ENCODE measurements at places on chromosomes 1 and 21.

DNA sequence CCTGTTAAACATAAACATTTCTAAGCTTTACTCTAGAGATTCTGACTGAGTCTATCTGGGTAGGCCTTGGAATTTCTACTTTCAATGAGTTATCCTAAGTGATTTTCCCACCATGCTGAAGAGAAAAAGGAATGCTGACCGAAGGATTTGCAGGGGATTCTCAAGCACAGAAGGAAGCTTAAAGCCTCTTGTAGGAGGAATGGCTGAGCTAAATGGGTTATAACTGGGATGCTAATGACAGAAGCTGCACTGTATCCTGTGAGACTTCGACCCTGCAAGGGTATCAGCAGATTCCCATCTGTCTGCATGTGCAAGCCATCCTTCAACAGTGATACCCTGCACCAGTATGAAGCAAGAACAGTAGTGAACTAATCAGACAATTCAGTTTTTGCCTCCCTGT lies 35.4 kb downstream of the SLC35D1 start:
- no peak for DNase-seq

DNA sequence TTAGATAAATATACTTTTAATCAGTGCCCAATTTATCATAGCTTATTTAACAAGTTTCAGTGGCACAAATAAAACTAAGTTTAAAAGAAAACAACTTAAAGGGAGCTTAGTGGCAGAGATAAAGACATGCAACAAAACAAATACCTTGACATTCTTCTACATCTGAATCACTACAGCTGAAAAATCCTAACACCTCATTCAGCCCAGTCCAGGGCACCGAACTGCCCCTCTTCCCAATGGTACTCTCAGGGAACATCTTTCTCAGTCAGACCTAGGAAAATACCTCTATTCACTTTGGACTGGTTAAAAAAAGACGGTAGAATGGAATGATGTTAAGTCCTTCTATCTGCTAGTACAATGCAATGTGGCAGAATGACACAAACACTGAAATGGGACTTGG lies 8.3 kb downstream of the OTUD7B start:
- DNase-seq: no peak

DNA sequence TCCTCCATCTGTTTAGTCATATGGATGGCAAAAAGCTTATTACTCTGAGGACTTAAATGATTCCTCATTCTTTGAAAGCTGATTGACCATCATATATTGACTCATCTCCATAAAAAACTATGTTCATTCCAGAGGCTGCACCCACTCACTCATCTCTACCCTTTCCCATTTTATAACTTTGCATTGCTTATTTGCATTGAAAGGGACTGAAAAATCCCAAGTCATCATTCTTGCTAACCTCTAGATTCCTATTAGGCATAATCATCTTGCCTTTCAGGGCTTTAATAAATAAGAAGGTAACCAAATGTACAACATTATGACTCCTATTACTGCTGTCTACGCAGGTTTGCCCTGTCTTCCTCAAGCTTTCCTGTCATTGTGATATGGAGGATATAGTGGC lies 1180.3 kb upstream of the B3GALT2 start:
- no peak for DNase-seq

- no peak for DNase-seq
Observed at GRCh38 chr1:32765570-32766327, 51.4 kb downstream of the YARS1 start.

DNA sequence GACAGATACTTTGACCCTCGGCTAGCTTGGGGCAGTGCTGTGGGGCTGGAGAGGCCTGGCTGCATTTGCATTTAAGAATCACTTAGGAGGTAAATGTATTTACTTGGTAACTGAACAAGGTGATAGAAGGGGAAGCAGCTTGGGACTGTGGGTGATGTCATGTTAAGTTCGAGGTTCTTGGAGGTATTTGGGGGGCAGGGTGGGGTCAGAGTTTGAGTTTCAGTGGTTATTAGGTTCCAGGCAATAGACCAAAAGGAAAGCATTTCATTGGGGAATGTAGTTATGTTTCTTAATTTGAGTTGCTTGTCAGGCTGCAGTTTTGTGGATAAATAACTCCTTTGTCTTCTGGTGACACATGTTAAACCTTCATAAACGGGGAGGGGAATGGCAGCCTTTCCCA lies 2.4 kb upstream of the FAM78B start:
- no peak for DNase-seq

- DNase-seq: no peak
Observed at GRCh38 chr1:21935891-21936365, 1.2 kb downstream of the HSPG2 start.

DNA sequence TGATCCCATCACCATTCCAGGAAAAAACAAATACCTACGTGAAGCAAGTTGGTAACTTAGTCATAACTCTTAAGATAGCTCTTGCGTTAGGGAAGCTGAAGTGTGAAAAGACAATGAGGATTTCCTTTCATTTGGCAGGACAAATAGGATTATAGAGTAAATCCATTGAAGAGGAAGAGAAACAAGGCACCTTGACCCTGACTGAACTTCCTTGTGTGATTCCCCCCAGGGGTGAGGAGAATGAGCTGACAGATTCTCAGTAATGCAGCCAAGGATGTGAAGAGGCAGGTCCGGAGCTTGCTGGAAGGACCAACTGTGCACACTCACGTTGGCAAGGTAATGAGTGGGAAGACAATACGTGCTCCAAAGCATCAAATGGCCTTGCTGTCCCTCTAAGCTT lies 55.0 kb upstream of the HMCN1 start:
- no peak for DNase-seq

- DNase-seq: no peak
Observed at GRCh38 chr21:31983120-31983519, 110.3 kb downstream of the HUNK start.

GRCh38 chr1:68140536-68140935 lies 90.1 kb upstream of the DIRAS3 start:
- DNase-seq: no peak

GRCh38 chr1:60227601-60228000 lies 154.0 kb upstream of the C1orf87 start:
- DNase-seq: no peak

DNA sequence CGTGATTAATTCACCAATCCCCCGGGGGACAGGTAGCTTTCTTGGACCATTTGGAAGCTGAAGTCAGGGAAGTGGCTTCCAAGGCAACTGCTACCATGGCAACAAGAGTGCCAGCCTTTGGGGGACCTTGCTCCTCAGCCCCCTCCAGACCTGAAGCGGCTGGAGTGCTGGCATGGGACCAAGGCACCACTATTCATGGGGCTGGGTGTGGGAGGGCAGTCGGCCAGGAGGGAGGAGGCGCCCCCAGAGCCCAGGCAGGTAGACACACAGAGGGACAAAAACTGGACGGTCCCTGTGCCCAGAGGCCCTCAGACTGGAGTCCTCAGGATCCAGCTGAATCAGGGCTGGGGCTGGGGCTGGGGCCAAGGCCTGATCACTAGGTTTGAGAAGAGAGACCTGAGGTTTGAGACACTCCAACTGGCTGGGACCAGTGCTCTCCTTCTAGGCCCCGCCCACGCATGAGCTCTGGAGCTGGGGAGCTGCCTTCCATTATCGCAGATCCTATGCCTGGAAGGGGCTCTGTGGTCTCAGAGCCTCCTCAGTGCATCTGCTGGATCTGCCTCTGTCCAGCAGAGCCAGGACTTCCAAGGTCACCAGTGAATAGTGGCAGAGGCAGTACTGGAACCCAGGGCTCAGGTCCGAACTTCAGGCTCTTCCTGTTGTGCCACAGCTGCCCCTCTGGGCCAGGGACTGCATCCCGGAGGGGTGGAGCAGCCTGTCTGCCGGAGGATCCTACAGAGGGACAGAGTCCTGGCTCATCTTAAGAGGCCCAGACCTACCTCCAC lies 3.3 kb upstream of the KNCN start:
- no peak for DNase-seq

DNA sequence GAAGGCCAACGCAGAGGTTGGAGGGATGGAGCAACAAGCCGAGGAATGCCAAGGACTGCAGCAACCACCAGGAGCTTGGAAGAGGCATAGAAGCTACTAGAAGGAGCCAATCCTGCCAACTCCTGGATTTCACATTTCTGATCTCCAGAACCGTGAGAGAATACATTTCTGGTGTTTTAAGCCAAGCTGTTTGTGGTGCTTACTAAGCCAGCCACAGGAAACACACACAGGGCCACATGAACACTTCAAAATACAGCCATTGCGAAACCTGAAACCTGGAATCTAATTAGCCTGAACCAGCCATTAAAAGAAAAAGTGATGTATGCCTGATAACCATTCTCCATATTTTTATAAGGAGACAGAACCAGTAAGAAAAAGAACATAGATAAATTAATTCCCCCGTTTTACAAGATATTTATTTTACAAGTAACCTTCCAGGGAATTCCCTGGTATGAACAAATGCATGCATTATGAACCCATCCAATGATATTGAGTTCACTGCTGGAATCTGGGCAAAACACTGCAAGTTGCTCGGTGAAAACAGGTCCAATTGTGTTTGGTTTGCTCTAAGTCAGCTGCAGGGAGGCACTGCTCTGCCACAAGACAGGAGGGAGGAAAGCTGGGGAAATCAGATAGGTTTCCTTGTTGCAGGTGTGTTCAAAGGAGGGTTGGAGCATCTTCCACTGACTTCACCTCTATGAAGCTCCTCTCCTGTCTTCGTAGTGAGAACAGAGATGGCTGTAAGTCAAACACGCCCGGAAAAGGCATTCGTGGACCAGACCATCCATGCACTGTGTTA lies 70.2 kb downstream of the ETS2 start:
- no peak for DNase-seq

- no peak for DNase-seq
Observed at GRCh38 chr1:61606448-61607312, 118.3 kb downstream of the TM2D1 start.

GRCh38 chr21:45004059-45004422 lies 64.2 kb downstream of the SLX9 start:
- DNase-seq: no peak

GRCh38 chr1:189021577-189021976 lies 1456.1 kb downstream of the BRINP3 start:
- DNase-seq: no peak

DNA sequence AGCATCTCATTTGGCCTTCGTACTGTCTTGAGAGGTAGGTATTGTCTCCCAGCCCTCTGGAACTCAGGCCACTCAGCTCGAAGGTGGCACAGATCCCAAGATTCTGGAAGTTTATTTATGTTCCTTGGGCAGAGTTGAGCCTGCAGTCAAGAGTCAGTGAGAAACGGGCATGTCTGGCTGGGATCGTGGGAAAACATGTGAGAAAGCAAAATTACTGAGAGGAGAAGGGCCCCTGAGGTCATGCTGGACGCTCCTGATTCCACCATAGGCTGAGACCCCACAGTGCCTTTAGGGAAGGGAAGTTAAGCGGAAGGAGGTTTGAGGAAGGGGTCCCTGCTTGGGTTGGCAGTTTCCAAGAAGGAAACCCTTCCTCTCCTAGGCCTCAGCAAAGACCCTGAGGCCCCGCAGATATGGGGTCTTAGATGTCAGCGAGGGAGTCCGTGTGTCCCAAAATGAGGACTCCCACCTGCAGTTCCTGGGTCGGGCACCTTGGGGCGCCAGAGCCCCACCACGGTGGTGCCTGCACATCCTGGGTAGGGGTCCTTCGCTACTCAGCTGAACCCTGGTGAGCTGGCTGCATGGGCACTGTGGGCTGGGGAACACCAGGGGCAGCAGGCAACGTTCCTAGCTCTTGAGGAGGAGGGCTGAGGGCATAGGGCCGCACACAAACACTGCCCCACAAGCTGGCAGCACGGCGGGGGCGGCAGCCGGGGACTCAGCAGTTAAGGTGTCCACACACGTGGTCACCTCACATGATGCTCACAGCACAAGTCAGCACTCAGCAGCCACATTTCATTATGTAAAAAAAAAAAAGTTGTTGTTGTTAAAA lies 12.3 kb upstream of the SEMA4A start:
- DNase-seq: no peak

- DNase-seq: no peak
Observed at GRCh38 chr21:44540741-44541288, 820 bp upstream of the KRTAP10-1 start.

DNA sequence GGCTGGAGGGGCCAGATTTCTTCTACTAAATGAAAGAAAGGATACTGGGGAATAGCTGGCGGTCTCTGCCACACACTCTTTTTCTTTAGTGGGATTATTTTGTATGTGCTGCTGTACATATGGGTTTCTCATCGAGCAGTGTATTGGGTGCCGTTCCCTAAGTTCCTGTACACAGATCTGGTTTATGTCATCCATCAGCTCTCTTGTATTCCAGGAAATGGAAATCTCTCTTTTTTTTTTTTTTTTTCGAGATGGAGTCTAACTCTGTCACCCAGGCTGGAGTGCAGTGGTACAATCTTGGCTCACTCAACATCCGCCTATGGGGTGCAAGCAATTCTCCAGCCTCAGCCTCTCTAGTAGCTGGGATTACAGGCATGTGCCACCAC lies 27.0 kb upstream of the NID1 start:
- DNase-seq: no peak

- DNase-seq: no peak
Observed at GRCh38 chr21:18335651-18336236, 67.8 kb downstream of the TMPRSS15 start.

- no peak for DNase-seq
Observed at GRCh38 chr1:116150368-116150767, 39.2 kb downstream of the MAB21L3 start.

- no peak for DNase-seq
Observed at GRCh38 chr1:51714374-51715019, 97.6 kb downstream of the OSBPL9 start.

DNA sequence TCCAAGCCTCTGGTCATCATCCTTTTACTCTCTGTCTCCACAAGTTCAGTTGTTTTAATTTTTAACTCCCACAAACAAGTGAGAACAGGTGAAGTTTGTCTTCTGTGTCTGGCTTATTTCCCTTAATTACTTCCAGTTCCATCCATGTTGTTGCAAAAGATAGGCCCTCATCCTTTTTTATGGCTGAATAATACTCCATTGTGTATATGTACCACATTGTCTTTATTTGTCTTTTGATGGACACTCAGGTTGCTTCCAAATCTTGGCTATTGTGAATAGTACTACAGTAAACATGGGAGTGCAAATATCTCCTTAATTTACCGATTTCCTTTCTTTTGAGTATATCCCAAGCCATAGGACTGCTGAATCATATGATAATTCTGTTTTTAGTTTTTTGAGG lies 262.5 kb downstream of the HHAT start:
- DNase-seq: no peak

- DNase-seq: no peak
Observed at GRCh38 chr1:41294216-41294615, 52.1 kb upstream of the SCMH1 start.

GRCh38 chr21:22880573-22880972 lies 1882.4 kb downstream of the NCAM2 start:
- no peak for DNase-seq
